CD4-positive, alpha-beta memory T cell (primary cell): ENCODE measurements at places on chromosomes 16 and 17. TPM values are rescaled to one million over a fixed set of nuclear protein-coding genes. Genes with fewer than 3 reads are reported as not detected.

DNA sequence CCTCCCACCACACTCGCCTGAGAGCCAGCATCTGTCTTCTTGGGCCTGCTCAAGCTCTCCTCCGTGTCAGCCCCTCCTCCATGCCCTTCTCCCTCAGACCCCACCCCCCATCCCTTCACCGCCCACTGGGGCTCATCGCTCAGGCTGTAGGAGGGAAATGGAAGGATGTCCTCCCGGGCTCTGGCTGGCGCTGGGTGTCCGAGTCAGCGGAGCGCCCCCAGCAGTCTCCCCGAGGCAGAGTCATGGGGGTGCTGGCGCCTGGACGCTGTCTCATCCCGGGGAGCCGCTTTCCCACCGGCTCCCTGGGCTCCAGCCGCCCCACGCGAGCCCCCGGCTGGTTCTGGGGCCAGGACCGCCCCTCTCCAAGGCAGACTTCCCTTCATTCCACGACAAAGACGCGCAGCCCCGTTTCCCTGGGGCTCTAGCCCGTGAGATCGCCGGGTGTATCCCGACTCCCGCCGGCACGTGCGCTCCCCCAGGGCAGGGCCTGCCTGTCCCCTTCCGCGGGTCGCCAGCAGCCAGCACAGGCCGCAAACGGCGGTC is 428 bp upstream of the ANTKMT start:
- peak overlapping the region; percentile 40 for H3K27ac ChIP-seq
- H3K36me3 ChIP-seq: no peaks in the 10 kb centered on the region
- H3K4me1 ChIP-seq: peaks cover 34% of the 10 kb centered on the region
- peak; percentile 31 for DNase-seq
- H3K27me3 ChIP-seq: no peaks in the 10 kb centered on the region

GRCh38 chr17:76368545-76368944 is 14.8 kb upstream of the PRPSAP1 start:
- no peak overlapping the region for H3K4me3 ChIP-seq
- H3K27ac ChIP-seq: no peak overlapping the region
- H3K27me3 ChIP-seq: no peaks in the 10 kb centered on the region
- no peaks in the 10 kb centered on the region for H3K4me1 ChIP-seq

GRCh38 chr16:83227336-83227735 is 580.4 kb upstream of the HSBP1 start:
- no peak for DNase-seq
- H3K27ac ChIP-seq: no peak overlapping the region
- no peak overlapping the region for H3K4me3 ChIP-seq
- no peaks in the 10 kb centered on the region for H3K27me3 ChIP-seq

GRCh38 chr17:6708357-6708961 is 4.7 kb downstream of the SLC13A5 start:
- H3K4me3 ChIP-seq: no peak overlapping the region
- peaks cover 8% of the 10 kb centered on the region for H3K4me1 ChIP-seq
- H3K36me3 ChIP-seq: no peaks in the 10 kb centered on the region
- H3K27ac ChIP-seq: no peak overlapping the region
- H3K27me3 ChIP-seq: peaks cover 9% of the 10 kb centered on the region

DNA sequence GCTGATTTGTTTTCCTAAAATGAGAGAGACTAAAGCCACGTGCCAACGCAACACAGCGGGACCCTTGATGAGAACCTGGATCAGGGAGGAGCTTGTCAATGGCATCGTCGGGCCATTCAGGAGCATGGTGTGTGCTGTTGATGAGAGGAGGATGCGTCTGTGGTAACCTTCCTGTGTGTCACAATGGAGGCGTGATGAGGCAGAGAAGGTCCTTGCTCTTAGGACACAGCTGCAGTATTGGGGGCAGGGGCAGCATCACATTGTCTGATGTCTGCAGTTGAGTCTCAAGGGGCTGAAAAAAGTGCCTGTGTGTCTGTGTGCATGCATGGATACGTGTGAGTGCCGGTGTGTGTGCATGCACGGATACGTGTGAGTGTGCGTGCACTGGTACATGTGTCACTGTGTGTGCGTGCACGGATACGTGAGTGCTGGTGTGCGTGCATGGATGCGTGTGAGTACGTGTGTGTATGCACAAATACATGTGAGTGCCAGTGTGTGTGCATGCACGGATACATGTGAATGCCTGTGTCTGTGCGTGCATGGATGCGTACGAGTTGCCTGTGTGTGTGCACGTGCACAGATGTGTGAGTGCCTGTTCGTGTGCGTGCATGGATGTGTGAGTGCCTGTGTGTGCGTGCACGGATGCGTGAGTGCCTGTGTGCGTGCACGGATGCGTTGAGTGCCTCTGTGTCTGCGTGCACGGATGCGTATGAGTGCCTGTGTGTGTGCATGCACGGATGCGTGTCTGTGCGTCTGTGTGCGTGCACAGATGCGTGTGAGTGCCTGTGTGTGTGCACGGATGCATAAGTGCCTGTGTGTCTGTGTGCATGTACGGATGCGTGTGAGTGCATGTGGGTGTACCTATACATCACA is 39.3 kb downstream of the BAIAP2 start:
- no peak for DNase-seq
- H3K36me3 ChIP-seq: no peaks in the 10 kb centered on the region
- no peaks in the 10 kb centered on the region for H3K27me3 ChIP-seq
- H3K4me1 ChIP-seq: no peaks in the 10 kb centered on the region
- no peak overlapping the region for H3K4me3 ChIP-seq

GRCh38 chr17:75721463-75722011 is 278 bp downstream of the ITGB4 start:
- no peak for DNase-seq
- H3K36me3 ChIP-seq: no peaks in the 10 kb centered on the region
- H3K27ac ChIP-seq: no peak overlapping the region
- no peaks in the 10 kb centered on the region for H3K27me3 ChIP-seq
- H3K4me3 ChIP-seq: no peak overlapping the region
- H3K4me1 ChIP-seq: peaks cover 8% of the 10 kb centered on the region

DNA sequence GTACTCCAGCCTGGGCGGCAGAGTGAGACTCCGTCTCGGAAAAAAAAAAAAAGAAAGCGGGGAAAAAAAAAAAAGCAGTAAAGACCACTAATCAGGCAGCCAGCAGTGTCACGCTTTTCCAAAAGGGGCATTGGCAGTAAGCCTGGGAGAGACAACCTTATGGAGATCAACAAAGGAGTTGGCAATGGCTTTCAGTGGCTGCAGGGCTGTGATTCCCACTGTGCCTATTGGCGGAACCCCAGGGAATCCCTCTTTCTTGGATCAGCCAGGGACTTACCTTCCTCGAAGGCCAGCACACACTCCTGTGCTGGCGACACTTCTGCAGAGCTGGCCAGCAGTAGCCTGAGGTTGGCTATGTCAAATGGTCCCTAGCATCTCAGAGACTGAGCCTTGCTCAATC is 43.2 kb upstream of the ZFHX3 start:
- H3K27me3 ChIP-seq: no peaks in the 10 kb centered on the region
- no peak overlapping the region for H3K4me3 ChIP-seq
- H3K4me1 ChIP-seq: no peaks in the 10 kb centered on the region
- no peaks in the 10 kb centered on the region for H3K36me3 ChIP-seq
- no peak for DNase-seq
- H3K27ac ChIP-seq: no peak overlapping the region

- no peaks in the 10 kb centered on the region for H3K4me1 ChIP-seq
- DNase-seq: no peak
- no peak overlapping the region for H3K27ac ChIP-seq
- H3K27me3 ChIP-seq: no peaks in the 10 kb centered on the region
- H3K36me3 ChIP-seq: no peaks in the 10 kb centered on the region
Observed at GRCh38 chr16:23374721-23375510, 72.8 kb downstream of the SCNN1B start.

The PLXDC1 gene
- 16.4 TPM for total RNA-seq

The FOXF1 gene
- not detected for total RNA-seq
